ENCODE measurements at places on chromosomes 1 and 21. TPM values are rescaled to one million over a fixed set of nuclear protein-coding genes. Genes with fewer than 3 reads are reported as not detected.

Gene TPTE
- not detected for total RNA-seq

Gene GNAT2
- 0.29 TPM for total RNA-seq

Gene C1orf105
- total RNA-seq: not detected

Gene XCL1
- total RNA-seq: not detected

Gene TCHHL1
- not detected for total RNA-seq

Gene USP33
- total RNA-seq: 89.8 TPM

DNA sequence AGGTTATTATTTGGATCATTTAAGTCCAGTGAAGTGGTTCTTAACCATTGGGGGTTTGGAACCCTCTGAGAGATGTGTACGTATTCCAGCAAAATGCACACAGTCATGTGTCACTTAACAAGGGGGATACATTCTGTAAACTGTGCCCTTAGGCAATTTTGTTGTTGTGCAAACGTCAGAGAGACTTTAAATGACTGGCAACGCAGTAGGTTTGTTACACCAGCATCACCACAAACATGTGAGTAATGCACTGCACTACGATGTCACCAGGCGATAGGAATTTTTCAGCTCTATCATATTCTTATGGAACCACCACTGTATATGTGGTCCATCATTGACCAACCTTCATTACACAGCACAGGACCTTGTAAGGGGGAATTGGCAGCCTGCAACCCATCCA, 11.9 kb downstream of the AHCYL1 start:
- H3K4me1 ChIP-seq: peaks cover 5% of the 10 kb centered on the region
- H3K36me3 ChIP-seq: peaks cover 15% of the 10 kb centered on the region
- no peak for DNase-seq
- no peaks in the 10 kb centered on the region for H3K27me3 ChIP-seq
- H3K4me3 ChIP-seq: no peak overlapping the region

GRCh38 chr21:31110430-31110829, 72.2 kb upstream of the KRTAP19-8 start:
- H3K4me3 ChIP-seq: no peak overlapping the region
- no peak overlapping the region for H3K27ac ChIP-seq
- no peaks in the 10 kb centered on the region for H3K27me3 ChIP-seq

DNA sequence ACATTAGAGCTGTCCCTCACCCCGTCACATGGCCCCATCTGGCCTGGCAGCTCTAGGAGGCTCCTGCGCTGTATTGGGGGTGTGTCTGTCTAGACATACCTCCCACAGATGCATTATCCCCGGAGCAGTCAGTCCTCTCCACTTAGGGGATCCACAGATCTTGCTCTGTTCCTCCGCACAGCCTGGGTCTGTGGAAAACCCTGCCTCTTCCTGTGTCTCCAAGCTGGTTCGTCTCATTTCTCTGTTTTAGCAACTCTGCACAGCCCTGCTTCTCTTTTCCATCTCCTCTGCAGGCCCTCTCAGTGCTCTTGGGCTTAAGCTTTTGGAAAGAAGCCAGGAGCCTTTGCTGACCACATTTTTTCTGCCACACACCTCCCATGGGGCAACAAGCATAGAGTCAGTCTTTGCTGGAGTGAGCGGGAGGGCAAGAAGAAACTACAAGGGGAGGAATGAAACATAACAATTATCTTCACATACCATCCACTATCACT, 241.5 kb downstream of the FOXD2 start:
- H3K4me3 ChIP-seq: no peak overlapping the region
- H3K27ac ChIP-seq: no peak overlapping the region
- no peaks in the 10 kb centered on the region for H3K27me3 ChIP-seq
- DNase-seq: peak; percentile 88
- no peaks in the 10 kb centered on the region for H3K4me1 ChIP-seq
- H3K36me3 ChIP-seq: no peaks in the 10 kb centered on the region

DNA sequence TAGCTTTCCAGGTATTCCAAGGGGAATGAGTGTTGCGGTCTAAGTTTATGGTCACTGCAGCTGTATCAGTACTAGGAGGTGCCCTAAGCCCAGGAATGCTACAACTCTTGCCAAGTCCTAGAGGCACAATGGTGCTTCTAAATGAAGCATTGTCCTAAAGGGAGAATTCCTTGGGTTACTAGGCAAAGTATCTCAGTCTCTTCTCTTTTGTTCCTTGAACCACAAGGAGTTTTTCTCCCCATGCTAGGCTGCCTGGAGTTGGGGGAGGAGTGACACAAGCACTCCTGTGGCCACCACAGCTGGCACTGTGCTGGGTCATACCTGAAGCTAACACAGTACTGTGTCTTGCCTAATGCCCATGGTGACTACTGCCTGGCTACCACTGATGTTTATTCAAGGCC, 50.7 kb downstream of the KMO start:
- no peaks in the 10 kb centered on the region for H3K36me3 ChIP-seq
- H3K4me1 ChIP-seq: no peaks in the 10 kb centered on the region
- H3K27me3 ChIP-seq: no peaks in the 10 kb centered on the region
- no peak overlapping the region for H3K4me3 ChIP-seq
- no peak for DNase-seq

GRCh38 chr1:8477166-8477982, 159.5 kb downstream of the SLC45A1 start:
- H3K27me3 ChIP-seq: no peaks in the 10 kb centered on the region
- peaks cover 27% of the 10 kb centered on the region for H3K4me1 ChIP-seq
- H3K36me3 ChIP-seq: no peaks in the 10 kb centered on the region
- peak overlapping the region; percentile 18 for H3K4me3 ChIP-seq
- H3K27ac ChIP-seq: peak overlapping the region; percentile 84

DNA sequence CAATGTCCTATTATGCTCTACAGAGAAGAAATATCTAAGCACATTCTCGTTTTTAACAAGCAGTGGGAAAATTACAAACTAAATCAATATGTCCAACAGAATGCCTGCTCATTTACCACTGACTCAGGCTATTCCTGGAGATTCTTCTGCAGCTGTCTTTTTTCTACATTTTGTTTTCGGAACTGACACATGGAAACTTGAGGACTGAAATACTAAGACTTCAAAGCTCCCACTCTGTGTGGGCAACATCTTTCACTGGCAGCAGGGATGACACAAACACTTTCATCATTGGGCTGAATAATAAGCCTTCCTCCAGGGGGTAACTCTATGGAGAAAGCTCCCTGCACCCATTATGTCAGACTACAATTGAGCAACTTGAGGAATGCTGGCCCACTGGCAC, 175.5 kb upstream of the NCAM2 start:
- no peak overlapping the region for H3K4me3 ChIP-seq
- DNase-seq: no peak
- no peak overlapping the region for H3K27ac ChIP-seq
- H3K36me3 ChIP-seq: no peaks in the 10 kb centered on the region
- no peaks in the 10 kb centered on the region for H3K27me3 ChIP-seq

- H3K4me1 ChIP-seq: no peaks in the 10 kb centered on the region
- H3K36me3 ChIP-seq: no peaks in the 10 kb centered on the region
- peaks cover 20% of the 10 kb centered on the region for H3K27me3 ChIP-seq
- H3K4me3 ChIP-seq: no peak overlapping the region
- H3K27ac ChIP-seq: no peak overlapping the region
Measured at GRCh38 chr1:119475866-119476439, 31.1 kb upstream of the HSD3B1 start.

- H3K36me3 ChIP-seq: peaks cover 5% of the 10 kb centered on the region
- no peak overlapping the region for H3K4me3 ChIP-seq
- peaks cover 17% of the 10 kb centered on the region for H3K4me1 ChIP-seq
- DNase-seq: no peak
Measured at GRCh38 chr1:9312168-9312720, 19.6 kb downstream of the SPSB1 start.

- no peak overlapping the region for H3K4me3 ChIP-seq
- DNase-seq: peak; percentile 37
- H3K27ac ChIP-seq: no peak overlapping the region
- peaks cover 12% of the 10 kb centered on the region for H3K4me1 ChIP-seq
- H3K27me3 ChIP-seq: no peaks in the 10 kb centered on the region
- H3K36me3 ChIP-seq: peaks cover 45% of the 10 kb centered on the region
Measured at GRCh38 chr1:37537378-37537777, 16.7 kb downstream of the SNIP1 start.

Data from osteoblast (primary cell).